Endodermal cell (in vitro differentiated cells): ENCODE measurements at places on chromosomes 2 and 18. TPM values are rescaled to one million over a fixed set of nuclear protein-coding genes. Genes with fewer than 3 reads are reported as not detected.

ARHGAP15 gene
- 0.47 TPM in 1 of 2 replicates, not detected in the other for total RNA-seq

KCNK3 gene
- not detected in 2 replicates for total RNA-seq

CPO gene
- 0.42 to 0.95 TPM (median 0.70 TPM) in 3 replicates for total RNA-seq

SCYGR4 gene
- total RNA-seq: not detected in 3 replicates

IL36RN gene
- not detected in 3 replicates for total RNA-seq

ANKRD44 gene
- total RNA-seq: 5.0 and 10.6 TPM in 2 replicates

RASGRP3 gene
- 0.27 TPM in 1 of 2 replicates, not detected in the other for total RNA-seq

INHA gene
- 0.95 to 12.5 TPM (median 1.5 TPM) in 3 replicates for total RNA-seq

RAB6C gene
- 0.22 TPM in 1 of 3 replicates, not detected in the others for total RNA-seq

AP1S3 gene
- 1.9 to 6.9 TPM (median 6.0 TPM) in 3 replicates for total RNA-seq

DLX1 gene
- not detected in 3 replicates for total RNA-seq

EFHD1 gene
- 6.4 and 6.8 TPM in 2 replicates for total RNA-seq

GALNT1 gene
- 77.0 to 82.5 TPM (median 80.8 TPM) in 3 replicates for total RNA-seq
